ENCODE measurements at places on chromosomes 12 and 14.

DNA sequence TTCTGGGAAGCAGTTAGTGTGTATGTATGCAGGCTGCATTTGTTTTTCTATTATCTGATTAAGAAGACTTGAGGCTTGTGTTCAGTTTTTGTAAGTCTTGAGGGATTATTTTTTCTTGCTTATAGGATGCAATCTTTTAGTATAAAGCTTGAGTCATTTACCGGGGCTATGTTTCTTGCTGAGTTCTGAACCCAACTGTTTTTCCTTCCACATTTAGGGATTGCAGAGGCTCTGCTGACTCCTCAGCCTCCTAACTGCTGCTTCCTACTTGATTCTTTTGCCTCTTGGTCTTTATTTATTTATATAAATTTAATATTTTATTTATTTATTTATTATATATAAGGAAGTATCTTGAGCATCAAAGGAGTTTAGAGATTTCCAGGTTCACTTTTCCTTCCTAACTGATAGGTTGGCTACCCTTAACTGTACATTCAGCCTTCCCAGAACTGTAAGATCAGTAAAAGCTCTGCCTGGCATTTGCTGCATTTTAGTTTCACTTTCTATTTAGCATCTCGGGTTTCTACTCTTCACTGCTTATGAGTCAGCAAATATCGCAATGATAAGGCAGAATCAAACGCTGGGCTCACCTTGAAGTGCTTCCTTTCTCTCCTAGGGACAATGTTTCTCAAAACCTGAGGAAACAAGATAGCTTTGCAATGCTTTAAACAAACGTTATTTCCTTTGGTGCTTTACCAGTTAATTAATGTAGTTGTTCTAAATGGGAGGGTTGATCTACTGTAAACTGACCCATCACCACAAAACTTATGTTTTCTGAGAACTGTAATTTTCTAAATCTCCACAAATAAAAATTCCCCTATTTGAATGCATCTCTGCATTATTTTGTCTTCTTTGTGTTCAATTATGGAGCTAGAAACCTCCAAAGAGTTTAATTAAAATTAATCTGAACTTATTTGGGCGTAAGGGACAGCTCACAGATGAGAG, 1183.7 kb upstream of the TMEM132C start:
- DNase-seq, result no peak

- DNase-seq, result no peak
Measured at GRCh38 chr12:115305867-115306266, 621.9 kb upstream of the TBX3 start.

DNA sequence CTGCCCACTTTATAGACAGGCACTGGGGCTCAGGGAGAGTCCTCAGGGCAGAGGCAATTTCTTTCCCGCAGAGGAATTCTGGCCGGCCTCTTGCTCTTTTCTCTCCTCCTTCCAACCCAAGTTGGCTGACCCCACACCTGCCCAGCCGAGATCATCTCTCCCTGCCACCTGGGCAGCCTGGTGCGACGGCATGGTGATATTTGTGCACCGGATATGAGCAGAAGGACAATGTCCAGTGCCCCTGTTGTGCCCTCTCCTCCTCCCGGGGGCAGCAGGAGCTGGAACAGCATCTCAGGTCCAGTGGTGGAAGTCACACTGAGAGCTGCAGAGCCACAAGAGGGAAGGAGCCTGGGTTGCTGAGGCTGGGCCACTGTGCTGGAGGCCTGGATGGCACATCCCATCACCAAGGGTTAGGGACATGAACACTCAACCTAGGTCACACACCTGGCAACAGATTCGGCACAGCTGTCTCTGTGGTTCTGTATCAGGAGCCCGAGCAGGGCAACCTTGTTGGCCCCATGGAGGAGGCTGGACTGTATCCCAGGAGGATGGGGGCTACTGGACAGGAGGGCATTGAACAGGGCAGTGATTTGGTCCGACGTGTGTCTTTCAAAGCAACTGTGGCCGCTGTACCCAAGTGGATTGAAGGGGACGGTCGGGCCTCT, 57.7 kb upstream of the DIO3 start:
- DNase-seq, result no peak

GRCh38 chr14:91429385-91429784, 11.8 kb upstream of the CCDC88C start:
- no peak for DNase-seq

DNA sequence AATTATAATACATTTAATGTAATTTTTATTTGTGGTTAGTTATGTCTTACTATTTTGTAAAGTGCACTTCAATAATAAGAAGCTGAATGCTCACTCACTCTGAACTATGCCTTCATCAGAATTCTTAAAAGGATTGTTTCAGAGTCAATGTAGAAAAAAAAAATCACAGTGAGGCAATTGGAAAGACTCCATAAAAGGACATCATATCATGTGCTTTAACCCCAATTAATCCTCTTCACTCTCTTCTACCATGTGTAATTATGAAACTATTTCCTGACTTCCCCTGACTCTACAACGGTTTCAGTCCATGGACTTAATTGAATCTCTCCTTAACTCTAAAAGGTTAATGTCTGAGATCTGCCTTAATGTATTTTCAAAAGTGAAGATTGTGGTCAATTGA, 250.4 kb upstream of the ALG10 start:
- no peak for DNase-seq

DNA sequence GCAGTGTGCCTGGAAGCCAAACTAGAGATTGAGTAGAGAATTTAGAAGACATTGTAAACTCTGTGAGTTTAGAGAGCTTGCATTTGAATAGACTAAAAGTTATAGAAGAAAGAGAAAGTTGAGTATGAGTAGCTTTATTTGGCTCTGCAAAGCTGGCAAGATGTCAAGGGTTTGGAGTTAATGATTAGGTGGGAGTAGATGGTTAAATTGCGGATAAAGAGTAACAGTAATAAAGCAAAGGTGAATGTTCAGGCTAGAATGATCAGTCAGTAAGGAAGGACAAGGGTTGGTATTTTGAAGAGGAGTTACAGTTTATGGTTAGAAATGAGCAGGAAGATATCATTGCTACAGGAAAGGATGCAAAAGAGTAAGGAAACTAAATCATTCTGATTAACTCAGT, 5.2 kb downstream of the PPM1A start:
- DNase-seq, result no peak

- no peak for DNase-seq
Measured at GRCh38 chr12:56103823-56104108, 593 bp upstream of the PA2G4 start.

GRCh38 chr14:99418242-99418641, 62.4 kb downstream of the SETD3 start:
- no peak for DNase-seq

GRCh38 chr12:114445401-114446323, 39.7 kb upstream of the TBX5 start:
- DNase-seq, result no peak

GRCh38 chr12:117152793-117153775, 37.2 kb downstream of the FBXO21 start:
- DNase-seq, result no peak

GRCh38 chr12:34033628-34034296, 11.5 kb downstream of the ALG10 start:
- DNase-seq, result no peak

- no peak for DNase-seq
Measured at GRCh38 chr14:94112513-94113063, 2.1 kb downstream of the IFI27 start.
